ENCODE measurements at places on chromosomes 11 and 22.

DNA sequence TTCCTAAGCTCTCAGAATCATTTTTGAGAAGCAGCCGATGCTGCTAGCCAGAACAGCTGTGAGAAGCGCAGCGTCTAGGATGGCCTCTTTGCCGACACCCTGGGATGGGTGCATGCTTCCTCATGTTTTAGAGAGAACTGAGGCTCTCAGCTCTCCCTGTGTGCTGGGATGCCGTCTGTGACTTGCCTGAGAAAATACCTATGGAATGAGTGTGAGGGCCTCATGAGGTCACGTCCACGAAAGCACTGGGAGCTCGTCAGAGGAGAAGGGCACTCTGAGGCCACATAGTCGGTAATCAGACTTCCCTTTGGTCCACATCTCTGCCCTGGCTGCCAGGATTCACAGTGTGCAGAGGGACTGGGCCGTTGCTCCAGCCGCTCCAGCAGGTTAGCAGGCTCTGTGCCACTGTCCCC, 54.7 kb downstream of the MICAL3 start:
- peak; percentile 85 for DNase-seq

GRCh38 chr11:27215471-27216269, 147.3 kb downstream of the CCDC34 start:
- DNase-seq = peak; percentile 88

GRCh38 chr11:86500500-86501140, 125.9 kb downstream of the CCDC81 start:
- DNase-seq = no peak

- peak; percentile 62 for DNase-seq
Observed at GRCh38 chr11:10390375-10390774, 64.7 kb upstream of the AMPD3 start.

GRCh38 chr22:23826510-23827350, 12.1 kb downstream of the DERL3 start:
- DNase-seq = no peak

DNA sequence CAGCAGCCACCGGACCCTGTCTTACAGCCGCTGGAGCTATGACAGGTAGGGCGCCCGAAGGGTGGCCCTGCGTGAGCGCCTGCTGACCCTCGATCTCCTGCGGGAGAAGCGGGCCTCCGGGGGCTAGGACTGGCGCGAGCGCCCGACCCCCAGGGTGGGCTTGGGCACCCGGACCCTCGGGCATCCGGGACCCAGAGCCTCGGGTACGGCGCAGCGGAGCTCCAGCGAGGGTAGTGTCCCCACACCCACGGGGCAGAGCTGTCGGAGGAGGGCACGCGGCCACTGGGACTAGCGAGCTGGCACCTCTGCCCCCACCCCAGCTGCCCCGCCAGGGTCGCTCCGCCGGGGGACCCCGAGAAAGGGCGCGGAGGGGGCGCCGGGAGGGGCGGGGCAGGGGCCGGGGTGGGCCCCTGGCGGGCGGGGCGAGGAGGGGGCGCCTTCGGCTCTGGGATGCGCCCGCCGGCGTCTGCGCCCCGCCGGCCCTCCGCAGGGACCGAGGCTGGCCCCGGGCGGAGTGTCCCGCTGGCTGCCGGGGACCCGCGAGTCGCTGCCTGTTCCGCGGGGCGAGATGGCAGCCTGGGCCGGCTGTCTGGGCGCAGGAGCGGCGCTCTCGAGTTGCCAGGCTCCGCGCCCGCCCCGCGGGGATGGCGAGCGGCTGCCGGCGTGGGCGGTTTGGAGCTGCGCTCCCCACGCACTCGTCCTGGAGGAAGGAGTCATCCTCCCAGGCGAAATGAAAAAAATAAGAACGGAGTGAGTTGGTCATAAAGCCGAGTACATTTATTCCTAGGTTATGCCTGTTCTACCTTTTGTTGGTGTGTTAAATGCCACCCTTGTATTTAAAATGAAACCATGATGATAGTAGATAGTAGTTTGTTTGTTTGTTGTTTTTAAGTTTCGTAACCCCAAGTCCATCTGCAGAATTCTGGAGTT, 32.4 kb downstream of the EIF3F start:
- no peak for DNase-seq
